ENCODE measurements at places on chromosomes 13 and 19. TPM values are rescaled to one million over a fixed set of nuclear protein-coding genes. Genes with fewer than 3 reads are reported as not detected.

Gene FPR2
- total RNA-seq = 0.31 TPM

GRCh38 chr13:95039415-95039814 is 261.8 kb downstream of the ABCC4 start:
- H3K36me3 ChIP-seq = no peaks in the 10 kb centered on the region
- H3K27ac ChIP-seq = no peak overlapping the region
- H3K27me3 ChIP-seq = no peaks in the 10 kb centered on the region

DNA sequence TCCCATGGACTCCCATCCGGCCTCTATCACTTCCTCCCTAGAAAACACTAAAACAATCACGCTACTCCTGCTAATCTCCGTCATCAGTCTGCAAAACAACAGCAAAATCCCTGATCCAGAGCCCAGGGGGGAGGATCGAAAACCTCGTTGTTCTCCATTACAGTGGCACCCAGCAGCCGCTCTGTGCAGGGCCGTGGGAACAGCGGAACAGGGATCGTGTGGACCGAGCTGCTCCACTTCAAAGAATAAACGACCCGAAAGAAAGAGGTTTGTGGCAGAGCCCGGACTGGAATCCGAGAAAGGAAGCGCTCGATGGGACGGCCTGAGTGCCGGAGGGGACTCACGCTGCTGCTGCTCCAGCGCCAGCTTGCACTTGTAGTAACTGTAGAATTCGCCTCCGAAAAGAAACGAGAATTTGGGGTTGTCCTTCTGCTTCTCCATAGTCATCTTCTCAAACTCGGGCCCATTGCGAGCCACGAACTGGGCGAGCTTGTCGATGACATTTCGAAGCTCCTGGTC is 652 bp downstream of the CHERP start:
- no peak for DNase-seq
- H3K4me1 ChIP-seq = peaks cover 17% of the 10 kb centered on the region
- no peaks in the 10 kb centered on the region for H3K27me3 ChIP-seq
- H3K36me3 ChIP-seq = peaks cover 36% of the 10 kb centered on the region
- H3K27ac ChIP-seq = peak overlapping the region; percentile 91
- peak overlapping the region; percentile 89 for H3K4me3 ChIP-seq

DNA sequence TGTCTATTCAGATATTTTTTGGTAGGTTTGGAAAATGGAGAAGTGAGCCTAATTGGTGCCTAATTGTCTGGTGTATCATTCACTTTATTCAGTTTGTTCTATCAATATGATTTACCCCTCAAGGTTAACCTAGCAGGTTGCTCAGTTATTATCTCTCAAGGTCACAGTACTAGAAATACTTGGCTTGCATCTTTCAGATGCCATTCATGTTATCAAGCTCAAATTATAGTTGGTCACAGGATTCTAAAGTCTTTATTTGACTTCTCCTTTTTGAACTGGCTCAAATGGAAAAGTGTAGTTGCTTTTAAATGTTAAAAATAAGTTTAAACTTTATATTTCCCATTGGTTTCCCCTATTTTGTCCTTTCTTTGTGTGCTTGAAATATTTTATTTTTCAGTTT is 2.6 kb downstream of the KCNRG start:
- DNase-seq = no peak
- H3K27me3 ChIP-seq = no peaks in the 10 kb centered on the region
- peaks cover 39% of the 10 kb centered on the region for H3K4me1 ChIP-seq
- H3K27ac ChIP-seq = no peak overlapping the region
- H3K36me3 ChIP-seq = peaks cover 20% of the 10 kb centered on the region

GRCh38 chr13:99352351-99353245 is 45.4 kb upstream of the GPR183 start:
- H3K27ac ChIP-seq = 0 out of 2 replicates have a peak overlapping the region, but pooled peaks have one; percentile 13
- no peak overlapping the region for H3K4me3 ChIP-seq
- DNase-seq = no peak
- peaks cover 21% of the 10 kb centered on the region for H3K36me3 ChIP-seq
- no peaks in the 10 kb centered on the region for H3K4me1 ChIP-seq
- no peaks in the 10 kb centered on the region for H3K27me3 ChIP-seq

- H3K27ac ChIP-seq = no peak overlapping the region
- no peaks in the 10 kb centered on the region for H3K27me3 ChIP-seq
- peaks cover 75% of the 10 kb centered on the region for H3K36me3 ChIP-seq
- no peaks in the 10 kb centered on the region for H3K4me1 ChIP-seq
Measured at GRCh38 chr19:40081411-40081810, 9.3 kb downstream of the ZNF780A start.

Gene ICAM3
- 18.7 TPM for total RNA-seq

- no peak for DNase-seq
- peaks cover 8% of the 10 kb centered on the region for H3K36me3 ChIP-seq
Measured at GRCh38 chr19:48392860-48393558, 459 bp upstream of the GRIN2D start.

- no peak overlapping the region for H3K4me3 ChIP-seq
- peaks cover 4% of the 10 kb centered on the region for H3K36me3 ChIP-seq
- no peaks in the 10 kb centered on the region for H3K4me1 ChIP-seq
Measured at GRCh38 chr13:112466132-112467058, 90.2 kb downstream of the SPACA7 start.

- H3K4me1 ChIP-seq = peaks cover 25% of the 10 kb centered on the region
- H3K36me3 ChIP-seq = no peaks in the 10 kb centered on the region
- H3K4me3 ChIP-seq = no peak overlapping the region
- no peak for DNase-seq
- no peaks in the 10 kb centered on the region for H3K27me3 ChIP-seq
Measured at GRCh38 chr13:23608701-23609413, 38.6 kb downstream of the TNFRSF19 start.

Gene ITGBL1
- 0.09 TPM for total RNA-seq
